ENCODE measurements at places on chromosomes 6 and 20. TPM values are rescaled to one million over a fixed set of nuclear protein-coding genes. Genes with fewer than 3 reads are reported as not detected.

DNA sequence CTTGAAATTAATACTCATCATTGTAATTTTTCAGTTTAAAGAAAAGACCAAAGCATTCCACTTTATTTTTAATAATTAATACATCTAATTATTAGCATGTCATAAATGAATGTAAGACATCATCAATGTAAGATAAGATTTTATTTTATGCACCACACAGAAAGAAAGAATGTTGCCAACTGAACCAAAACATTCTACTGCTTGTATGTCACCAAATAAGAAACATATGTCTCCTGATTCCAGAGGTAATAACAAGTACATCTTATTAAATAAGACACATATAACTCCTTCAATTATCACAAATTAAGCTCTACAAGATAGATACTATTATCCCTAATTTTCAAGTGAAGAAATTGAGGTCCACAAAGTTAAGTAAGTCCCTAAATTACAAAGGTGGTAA is 189.5 kb downstream of the GMDS start:
- DNase-seq, result no peak

DNA sequence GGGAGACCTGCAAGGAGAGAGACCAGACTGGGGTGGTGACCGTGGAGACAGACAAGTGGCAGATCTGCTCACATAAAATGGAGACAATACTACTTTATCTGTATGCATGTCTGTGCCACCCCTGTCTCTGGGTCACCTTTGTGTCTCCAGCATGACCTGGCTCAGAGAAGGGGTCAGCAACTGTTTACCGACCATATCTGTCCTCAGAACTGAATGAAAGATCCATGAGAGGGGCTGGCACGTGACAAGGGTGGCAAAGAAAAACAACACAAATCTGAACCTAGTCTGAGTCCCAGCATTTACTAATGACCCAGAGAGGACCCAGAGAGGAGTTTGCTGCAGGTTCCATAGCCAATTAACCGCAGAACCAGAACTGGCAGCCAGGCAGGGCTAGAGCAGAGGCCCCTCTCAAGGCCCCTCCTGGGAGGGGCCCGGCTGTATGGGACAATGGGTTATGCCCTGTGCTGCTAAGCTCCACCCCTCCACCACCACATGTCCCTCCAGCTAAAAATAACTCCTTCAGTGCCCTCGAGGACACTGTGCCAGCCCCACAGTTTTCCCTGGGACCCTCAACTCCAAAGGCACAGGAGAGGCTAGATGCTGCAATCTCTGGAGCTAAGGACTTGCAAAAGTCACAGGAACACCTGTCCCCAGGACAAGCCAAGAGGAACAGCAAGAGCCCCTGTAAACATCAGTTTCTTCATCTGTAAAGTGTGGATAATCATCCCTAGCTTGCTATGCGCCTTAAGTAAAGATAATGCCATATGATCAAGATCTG is 2.2 kb downstream of the AHCY start:
- no peak for DNase-seq

DNA sequence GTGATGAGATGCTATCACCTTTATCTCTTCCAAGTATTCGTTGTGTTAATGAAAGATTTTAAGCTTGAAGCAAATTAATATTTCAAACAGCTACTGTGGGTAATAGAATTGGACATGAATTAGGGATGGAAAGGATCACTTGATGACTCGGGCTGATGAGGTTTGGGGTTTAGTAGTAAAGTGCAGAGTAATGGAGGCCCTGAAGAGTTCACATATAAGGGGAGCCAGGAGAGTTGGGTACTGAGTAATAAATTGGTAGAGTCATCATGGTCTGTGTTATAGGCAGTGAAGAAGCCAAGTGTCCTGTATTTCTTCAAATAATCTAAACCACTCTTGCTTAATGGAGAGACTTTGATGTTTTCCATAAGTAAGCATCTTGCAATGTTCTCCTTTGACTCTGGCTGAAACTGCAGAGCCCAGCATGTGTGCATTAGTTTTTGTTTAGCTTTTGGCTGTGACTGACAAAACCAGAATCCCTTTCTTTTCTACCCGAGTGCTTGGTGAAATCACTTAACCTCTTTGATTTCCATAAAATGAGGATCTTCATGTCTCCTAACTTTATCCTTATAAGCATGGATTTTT is 57.6 kb downstream of the L3MBTL3 start:
- DNase-seq, result no peak

DNA sequence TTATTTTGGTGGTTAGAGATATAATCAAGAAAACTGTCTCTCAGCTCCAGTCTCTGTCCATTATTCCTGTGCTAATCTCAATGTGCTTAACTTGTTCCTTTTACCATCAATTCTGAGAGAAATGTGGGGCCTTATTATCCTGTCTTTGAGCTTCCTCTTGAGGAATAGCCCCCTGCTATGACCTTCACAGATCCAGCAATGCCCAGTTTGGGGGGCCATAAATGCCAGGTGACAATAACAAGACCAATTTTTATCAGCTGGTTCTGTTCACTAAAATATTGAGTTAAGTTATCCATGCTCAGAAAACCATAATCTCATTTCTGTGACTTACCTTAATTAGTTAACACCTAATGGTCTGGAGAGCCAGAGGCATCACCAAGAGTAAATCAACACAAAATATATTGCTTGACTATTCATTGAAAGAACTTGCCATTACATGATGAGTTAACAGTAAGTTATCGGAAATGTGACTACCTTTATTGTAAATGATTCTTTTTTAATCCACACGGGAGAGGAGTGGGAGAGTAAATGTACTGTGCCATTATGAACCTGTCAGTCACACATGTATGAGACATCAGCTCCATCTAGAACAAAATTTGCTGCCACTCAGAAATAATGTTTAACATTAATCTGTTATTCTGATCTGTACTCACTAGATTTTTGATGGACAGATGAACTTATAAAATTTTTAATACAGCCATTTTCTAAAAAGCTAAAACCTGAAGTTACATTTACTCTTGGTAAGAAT is 149.7 kb downstream of the ID4 start:
- DNase-seq, result no peak

DNA sequence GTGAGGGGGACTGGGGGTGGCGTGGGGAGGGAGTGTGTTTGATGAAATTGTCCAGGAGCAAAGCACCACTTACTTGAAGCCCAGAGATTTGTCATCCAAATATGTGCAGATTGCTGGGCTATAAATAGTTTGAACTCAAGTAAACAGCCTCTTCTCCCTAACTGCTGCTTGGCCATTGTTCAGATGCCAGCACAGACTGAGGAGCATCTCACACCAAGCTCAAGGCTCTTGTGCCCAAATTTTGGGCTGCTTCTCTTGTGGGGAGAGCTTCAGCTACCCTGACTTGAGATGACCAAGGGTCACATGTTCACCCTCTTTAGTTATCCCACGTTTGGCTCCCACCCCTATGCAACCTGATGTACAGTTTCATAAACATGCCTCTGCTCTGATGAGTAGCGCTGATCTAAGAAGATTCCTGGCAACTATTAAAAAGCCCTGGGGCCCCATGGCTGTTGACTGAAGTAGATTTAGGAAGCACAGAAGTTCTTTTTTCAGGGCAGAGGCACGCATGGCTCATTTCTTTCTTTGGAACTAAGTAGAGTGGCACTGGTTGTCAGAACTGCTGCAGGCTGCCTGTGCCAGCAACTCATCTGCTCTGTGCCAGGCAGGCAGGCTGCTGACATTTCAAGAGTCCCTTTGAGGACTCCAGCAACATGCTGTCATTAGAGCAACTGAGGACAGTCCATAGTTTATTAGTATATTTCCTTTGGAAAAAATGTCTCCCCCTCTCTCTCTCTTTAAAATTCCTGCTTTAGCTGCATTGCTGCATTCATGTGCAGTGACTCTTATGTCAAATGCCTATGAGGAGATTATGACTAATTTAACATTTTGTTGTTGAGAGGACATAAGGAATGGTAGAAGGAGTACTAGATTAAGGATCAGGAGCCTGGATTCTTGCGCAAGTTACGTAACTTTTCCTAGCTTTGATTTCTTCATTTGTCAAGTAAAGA is 9.6 kb upstream of the PKIG start:
- DNase-seq, result peak; percentile 43

- DNase-seq, result no peak
Measured at GRCh38 chr20:57658833-57659516, 38.7 kb upstream of the ZBP1 start.

GRCh38 chr6:22966691-22967422 is 397.5 kb downstream of the HDGFL1 start:
- DNase-seq, result no peak

DNA sequence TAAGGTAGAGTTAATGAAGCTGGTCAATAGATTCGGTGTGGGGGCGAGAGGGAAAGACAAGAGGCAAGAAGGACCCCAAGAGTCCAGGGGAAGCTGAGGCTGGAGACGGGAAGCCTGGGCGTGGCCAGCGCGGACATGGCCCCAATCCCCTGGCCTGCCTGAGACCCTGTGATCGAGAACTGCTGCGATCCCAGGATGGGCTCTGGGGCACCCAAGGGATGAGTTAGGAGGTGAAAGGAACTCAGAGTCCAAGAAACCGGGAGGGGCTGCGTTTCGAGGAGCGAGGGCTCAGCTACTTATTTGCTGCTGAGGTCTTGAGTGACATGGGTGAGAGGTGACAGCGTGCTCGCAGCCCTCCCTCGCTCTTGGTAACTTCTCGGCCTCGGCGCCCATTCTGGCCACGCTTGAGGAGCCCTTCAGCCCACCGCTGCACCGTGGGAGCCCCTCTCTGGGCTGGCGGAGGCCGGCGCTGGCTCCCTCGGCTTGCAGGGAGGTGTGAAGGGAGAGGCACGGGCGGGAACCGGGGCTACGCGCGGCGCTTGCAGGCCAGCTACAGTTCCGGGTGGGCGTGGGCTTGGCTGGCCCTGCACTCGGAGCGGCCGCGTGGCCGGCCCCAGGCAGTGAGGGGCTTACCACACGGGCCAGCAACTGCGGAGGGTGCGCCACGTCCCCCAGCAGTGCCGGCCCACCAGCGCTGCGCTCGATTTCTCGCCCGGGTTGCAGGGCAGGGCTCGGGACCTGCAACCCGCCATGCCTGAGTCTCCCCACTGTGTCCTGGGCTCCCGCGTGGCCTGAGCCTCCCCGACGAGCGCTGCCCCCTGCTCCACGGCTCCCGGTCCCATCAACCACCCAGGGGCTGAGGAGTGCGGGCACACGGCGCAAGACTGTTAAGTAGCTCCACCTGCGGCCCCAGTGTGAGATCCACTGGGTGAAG is 58.2 kb downstream of the IRF4 start:
- DNase-seq, result no peak

GRCh38 chr20:49808753-49809152 is 3.9 kb upstream of the SLC9A8 start:
- DNase-seq, result no peak

DNA sequence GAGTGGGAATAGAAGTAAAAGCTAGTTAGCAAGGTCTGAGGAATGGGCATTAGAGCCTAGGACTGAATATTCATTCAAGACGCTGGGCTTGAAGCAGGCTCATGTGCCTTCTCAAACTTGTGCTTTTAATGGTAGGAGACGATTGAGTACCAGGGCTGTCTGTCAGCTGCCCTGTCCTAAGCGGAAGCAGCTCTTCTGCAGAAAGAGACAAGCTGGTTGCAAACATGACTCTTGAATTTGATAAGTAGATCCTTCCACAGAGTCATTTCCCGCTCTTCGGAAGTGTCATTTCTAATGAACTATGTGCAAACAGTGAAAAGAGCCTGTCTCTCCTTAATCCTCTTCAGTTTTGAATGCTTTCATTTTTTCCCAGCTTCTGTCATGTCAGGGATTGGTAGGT is 176.4 kb downstream of the TFAP2B start:
- no peak for DNase-seq

The CD93 gene
- polyA plus RNA-seq, result not detected

The TCFL5 gene
- 6.1 TPM for polyA plus RNA-seq

The PRSS35 gene
- 0.51 TPM for polyA plus RNA-seq

The SLC25A27 gene
- polyA plus RNA-seq, result 0.98 TPM
